ENCODE measurements at places on chromosomes 2 and 18. TPM values are rescaled to one million over a fixed set of nuclear protein-coding genes. Genes with fewer than 3 reads are reported as not detected.

The SNRPD1 gene
- 37.9 TPM for polyA plus RNA-seq

The FAHD2B gene
- 10.7 TPM for polyA plus RNA-seq

The ALPP gene
- not detected for polyA plus RNA-seq

The POTEC gene
- not detected for polyA plus RNA-seq

The TCF23 gene
- polyA plus RNA-seq: not detected

The BMPR2 gene
- polyA plus RNA-seq: 54.3 TPM

The VWA3B gene
- polyA plus RNA-seq: not detected

The POLR1B gene
- polyA plus RNA-seq: 11.8 TPM

Data from BJ (cell line).